Fibroblast of the aortic adventitia (primary cell): ENCODE measurements at places on chromosomes 1 and 21. TPM values are rescaled to one million over a fixed set of nuclear protein-coding genes. Genes with fewer than 3 reads are reported as not detected.
A peak's percentile ranks its signal among the peaks of the same experiment; 100 is the strongest.

GRCh38 chr1:54979327-54979891, 1.0 kb upstream of the TMEM61 start:
- DNase-seq = no peak

The NTRK1 gene
- total RNA-seq = 0.09 TPM in 1 of 2 replicates, not detected in the other

DNA sequence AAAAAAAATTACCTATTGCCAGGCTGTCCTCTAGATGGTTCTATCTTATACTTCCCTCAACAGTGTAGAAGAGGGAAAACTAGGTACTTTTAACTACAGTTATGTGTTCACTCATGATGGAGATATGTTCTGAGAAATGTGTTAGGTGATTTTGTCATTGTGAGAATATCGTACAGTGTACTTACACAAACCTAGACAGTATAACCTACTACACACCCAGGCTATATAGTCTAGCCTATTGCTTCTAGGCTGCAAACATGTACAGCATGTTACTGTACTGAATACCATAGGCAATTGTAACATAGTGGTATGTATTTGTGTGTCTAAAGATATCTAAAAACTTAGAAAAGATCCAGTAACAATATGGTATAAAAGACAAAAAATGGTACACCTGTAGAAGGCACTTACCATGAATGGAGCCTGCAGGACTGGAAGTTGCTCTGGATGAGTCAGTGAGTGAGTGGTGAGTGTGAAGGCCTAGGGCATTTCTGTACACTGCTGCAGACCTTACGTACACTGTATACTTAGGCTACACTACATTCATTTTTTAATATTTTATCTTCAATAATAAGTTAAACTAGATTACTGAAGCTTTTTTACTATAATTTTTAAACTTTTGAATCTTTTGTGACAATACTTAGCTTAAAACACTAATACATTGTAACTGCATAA, 13.2 kb downstream of the MGST3 start:
- no peak for DNase-seq

- no peak for DNase-seq
Measured at GRCh38 chr1:248862695-248862997, 3.8 kb upstream of the ZNF692 start.

- peak; percentile 56 for DNase-seq
Measured at GRCh38 chr1:204746838-204747442, 61.4 kb upstream of the LRRN2 start.

The NBPF11 gene
- 4.2 and 7.7 TPM in 2 replicates for total RNA-seq

- no peak for DNase-seq
Measured at GRCh38 chr1:183512450-183512849, 40.2 kb downstream of the SMG7 start.

DNA sequence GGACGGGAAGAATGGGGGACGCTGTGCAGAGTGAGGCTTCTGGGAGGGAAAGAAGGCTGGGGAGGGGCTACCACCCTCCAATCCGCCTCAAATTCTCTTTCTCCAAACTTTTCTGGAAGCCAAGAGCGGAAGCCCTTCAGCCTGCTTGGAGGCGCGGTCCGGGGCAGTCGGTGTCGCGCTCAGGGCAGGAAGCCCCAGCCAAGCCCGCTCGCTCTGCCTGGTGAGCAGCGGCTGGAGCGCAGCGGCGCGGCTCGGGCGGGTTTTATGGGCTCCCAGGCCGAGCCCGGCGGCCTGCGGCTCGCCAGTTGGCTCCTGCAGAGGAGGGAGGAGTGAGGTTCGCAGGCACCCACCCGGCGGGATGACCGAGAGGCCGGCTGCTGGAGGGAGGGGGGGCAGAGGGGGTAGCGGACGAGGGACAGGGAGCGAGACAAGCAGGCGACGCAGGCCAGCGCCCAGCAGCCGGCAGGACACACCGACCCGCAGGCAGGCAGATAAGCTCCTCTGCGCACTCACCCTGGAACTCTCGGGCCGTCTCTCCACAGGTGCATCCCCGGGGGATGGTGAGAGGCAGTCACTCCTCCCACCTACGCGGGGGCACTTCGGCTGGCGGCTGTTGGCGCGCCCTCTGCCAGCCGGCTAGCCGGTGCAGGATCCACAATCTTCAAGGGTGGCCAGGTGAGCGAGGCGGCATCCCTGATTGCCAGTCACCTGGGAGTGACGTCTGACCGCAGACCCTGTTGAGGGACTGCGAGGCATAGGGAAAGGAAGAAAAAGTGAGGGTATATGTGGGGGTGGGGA, at the start of gene AVPR1B:
Gene AVPR1B, minus strand, starts transcription at position 238 of the 798 bp plus-strand sequence. CDS start 498 bp downstream, outside the sequence.
- peak; percentile 32 for DNase-seq
